Thoracic aorta (tissue), 2 donors: ENCODE measurements at places on chromosomes 2 and 18. TPM values are rescaled to one million over a fixed set of nuclear protein-coding genes. Genes with fewer than 3 reads are reported as not detected.

DNA sequence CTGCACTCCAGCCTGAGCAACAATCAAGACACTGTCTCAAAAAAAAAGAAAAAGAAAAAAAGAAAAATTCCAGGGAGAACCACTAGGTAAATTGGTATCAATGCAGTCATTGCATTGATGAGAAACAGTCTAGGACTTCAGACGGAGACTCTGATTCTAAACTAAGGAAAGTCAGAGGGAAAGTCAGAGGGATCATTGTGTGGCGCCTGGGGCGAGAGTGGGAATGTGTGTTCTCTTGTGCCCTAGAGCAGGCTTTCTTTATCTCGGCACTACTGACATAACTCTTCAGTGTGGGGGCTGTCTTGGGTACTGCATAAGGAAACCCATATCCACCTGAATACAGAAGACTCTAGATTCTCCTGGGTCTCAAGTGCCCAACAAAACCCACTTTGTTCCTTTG lies 24.8 kb downstream of the SERPINE2 start:
- H3K27me3 ChIP-seq = no peaks in the 10 kb centered on the region
- H3K36me3 ChIP-seq = no peaks in the 10 kb centered on the region
- DNase-seq = no peak
- no peak overlapping the region for H3K27ac ChIP-seq

- H3K36me3 ChIP-seq = no peaks in the 10 kb centered on the region
- no peak overlapping the region for H3K4me3 ChIP-seq
- no peaks in the 10 kb centered on the region for H3K27me3 ChIP-seq
Measured at GRCh38 chr2:8168876-8169424, 512.9 kb upstream of the ID2 start.

GRCh38 chr2:221318376-221319130 lies 253.6 kb downstream of the EPHA4 start:
- no peaks in the 10 kb centered on the region for H3K4me1 ChIP-seq
- H3K4me3 ChIP-seq = no peak overlapping the region

DNA sequence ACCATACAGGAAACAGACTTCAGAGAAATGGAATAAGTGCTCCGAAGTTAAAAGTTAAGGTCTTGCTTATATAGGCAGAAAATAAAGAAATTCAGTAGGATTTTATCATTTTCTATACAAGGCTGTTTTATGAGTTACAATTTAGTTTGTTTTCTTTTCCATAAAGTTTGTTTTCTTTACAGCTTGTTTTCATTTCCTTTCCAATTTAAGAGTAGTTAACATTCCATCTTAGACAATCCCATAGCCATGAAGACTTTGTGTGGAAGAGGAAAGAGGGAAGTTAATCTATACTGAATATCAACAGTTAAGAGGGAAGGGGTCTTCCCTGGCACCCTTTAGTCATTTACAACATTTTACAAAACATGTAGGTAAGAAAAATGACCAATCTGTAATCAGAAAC lies 26.5 kb downstream of the TTC32 start:
- no peaks in the 10 kb centered on the region for H3K4me1 ChIP-seq
- H3K4me3 ChIP-seq = no peak overlapping the region

DNA sequence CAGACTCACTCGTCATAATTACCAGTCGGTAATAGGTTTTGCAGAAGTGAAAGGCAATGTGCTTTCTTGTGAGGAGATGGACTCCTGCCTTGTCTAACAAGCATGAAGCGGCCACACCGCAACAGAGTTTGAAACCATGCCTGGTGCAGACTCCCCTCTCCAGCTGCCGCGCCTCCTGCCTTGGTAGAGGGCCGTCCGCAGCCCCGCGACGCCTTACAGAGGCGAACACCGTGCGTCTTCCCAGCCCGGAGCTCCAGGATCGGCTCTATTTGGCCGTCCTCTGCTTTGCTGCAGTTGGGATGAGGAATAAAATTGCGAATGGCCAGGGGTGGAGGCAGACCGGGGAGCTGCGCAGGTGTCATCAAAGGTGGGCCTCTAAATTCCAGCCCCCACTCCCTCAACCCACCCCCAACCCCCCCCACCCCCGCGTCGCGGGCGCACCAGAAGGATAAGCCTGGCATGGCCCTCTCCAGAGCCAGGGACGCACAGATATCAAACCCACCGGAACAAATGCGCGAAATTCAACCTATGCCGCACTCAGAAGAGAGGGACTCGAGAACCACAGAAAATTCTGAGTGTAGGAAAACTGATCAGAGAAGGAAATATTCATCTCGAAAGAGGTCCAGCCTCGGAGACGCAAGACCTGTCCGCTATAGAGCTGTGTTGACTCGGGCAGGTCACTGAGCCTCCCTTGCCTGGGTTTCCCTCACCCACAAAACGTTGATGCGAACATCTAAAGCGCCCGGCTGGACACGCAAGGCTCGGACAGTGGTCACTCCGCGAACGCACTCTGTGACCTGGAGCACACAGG lies 1.1 kb downstream of the TRABD2A start:
- no peaks in the 10 kb centered on the region for H3K36me3 ChIP-seq
- H3K4me1 ChIP-seq = peaks cover 24% of the 10 kb centered on the region
- peak overlapping the region; percentile 71 for H3K4me3 ChIP-seq
- H3K27ac ChIP-seq = no peak overlapping the region
- DNase-seq = no peak
- H3K27me3 ChIP-seq = no peaks in the 10 kb centered on the region

CHST10 gene
- total RNA-seq = 8.5 TPM

EPB41L3 gene
- 77.2 TPM for total RNA-seq
